ENCODE measurements at places on chromosomes 16 and 17.

DNA sequence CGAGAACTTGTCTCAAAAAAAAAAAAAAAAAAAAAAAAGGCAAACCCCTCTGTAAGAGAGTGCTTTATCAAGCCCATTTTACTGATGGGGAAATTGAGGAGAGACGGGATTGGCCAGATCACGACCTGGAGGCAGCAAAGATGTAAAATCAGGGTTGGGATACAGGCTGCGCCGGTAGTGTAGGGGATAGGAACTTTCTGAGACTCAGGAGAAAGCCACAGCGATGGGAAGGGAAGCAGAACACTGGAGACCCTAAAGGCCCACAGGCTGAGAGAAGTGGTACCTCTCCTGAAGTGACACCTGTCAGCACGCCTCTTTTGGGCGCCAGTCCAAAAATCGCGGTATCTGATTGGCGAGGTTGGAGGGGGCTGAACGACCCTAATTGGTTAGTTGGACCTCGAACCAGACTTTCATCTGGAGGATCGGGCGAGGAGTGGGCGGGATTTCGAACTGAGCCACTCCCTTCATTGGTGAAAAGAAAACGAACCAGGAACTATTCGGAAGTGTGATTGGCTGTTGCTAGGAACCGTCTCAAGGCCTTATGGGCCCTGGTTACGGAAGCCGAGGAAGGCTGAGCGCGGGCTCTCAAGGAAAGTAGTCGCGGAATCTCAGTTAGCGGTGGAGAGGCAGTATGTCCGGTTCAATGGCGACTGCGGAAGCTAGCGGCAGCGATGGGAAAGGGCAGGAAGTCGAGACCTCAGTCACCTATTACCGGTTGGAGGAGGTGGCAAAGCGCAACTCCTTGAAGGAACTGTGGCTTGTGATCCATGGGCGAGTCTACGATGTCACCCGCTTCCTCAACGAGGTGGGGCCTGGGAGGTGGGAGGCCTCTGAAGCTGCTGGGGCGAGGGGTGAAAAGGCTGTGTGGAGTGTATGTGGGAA is at the start of gene CYB5B:
CYB5B (plus strand) TSS at position 567 of the 882 bp plus-strand sequence; CDS start at position 632, 65 bp downstream.
- peak; percentile 99 for DNase-seq

DNA sequence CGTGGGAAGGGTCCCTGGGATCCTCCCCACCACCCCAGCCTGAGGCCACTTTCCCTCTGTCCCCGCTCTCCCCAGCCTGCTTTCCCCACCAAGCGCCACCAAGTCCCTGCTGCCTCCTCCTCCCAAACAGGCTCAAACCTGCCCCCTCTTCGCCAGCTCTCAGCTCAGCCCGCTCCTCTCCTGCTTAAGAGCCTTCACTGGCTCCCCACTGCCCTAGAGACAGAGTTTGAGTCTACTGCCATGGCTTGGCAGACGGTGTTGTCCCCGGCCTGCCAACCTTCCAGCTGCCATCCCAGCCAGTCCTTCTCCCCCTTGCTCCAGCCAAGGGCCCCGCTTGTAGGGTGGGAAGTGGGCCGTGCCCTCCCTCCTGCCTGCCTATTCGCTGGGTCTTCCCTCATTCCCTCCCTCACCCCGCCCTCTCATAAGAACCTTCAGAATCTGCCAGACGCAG is 11.1 kb downstream of the IL4R start:
- DNase-seq, result no peak

DNA sequence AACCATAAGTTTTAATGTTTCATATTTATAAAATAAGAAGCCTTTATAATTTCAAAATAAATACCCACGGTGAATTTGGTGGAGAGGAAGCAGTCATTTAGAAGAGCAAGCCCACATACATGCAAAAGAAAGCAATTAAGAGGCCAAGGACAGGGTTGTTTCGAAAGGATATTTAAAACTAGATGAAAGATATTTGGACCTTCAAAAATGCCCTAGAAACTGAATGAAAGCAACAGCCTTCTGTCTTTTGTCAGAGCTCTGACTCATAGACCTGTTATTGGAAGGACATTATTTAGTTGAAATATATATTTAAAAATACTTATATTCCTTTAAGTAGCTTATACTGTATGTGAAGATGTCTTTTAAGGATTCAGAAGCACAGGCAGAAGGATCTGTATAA is 8.6 kb upstream of the METTL9 start:
- no peak for DNase-seq

- DNase-seq, result no peak
Measured at GRCh38 chr17:4142107-4142900, 526 bp downstream of the ZZEF1 start.

GRCh38 chr17:35489944-35490343 is 41.4 kb upstream of the SLFN13 start:
- no peak for DNase-seq

DNA sequence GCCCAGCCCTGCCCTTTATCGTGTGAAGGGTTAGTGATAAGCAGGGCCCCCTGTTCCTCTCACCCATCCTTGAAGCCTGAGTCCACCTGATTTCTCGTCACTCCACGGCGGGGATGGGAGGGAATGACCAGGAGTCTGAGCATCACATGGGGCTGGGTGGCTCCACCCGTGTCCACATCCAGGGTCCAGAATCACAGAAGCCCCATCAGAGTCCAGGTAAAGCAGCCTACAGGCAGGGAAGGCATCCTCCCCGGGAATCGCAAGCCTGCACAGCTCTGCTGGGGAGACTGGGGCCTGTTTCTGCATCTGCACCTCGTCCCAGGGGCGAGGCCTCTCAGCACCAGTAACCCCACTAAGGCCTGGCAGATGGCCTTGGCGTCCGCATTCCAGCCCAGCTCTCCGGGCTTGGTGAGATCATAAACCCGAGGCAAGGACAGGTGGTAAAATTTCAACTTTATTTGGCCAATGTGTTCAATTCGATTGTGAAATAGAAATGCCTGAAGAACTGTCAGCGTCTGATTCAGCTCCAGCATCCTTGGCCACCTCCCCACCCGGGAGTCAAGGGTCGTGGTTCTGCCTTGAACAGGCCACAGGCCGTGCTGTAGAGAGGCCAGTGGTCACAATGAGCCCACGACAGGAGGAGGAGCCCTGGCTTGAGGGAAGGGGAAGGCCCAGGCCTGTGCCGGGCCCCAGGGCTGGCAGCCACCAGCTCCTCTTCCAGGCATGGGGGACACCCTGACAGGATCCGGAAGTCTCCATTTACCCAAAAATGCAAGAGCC is 8.1 kb upstream of the PPP1R27 start:
- no peak for DNase-seq

GRCh38 chr17:81238490-81238814 is 403 bp downstream of the TEPSIN start:
- DNase-seq, result no peak

Data from DMS153 (cell line).